ENCODE measurements at places on chromosomes 16 and 17.

DNA sequence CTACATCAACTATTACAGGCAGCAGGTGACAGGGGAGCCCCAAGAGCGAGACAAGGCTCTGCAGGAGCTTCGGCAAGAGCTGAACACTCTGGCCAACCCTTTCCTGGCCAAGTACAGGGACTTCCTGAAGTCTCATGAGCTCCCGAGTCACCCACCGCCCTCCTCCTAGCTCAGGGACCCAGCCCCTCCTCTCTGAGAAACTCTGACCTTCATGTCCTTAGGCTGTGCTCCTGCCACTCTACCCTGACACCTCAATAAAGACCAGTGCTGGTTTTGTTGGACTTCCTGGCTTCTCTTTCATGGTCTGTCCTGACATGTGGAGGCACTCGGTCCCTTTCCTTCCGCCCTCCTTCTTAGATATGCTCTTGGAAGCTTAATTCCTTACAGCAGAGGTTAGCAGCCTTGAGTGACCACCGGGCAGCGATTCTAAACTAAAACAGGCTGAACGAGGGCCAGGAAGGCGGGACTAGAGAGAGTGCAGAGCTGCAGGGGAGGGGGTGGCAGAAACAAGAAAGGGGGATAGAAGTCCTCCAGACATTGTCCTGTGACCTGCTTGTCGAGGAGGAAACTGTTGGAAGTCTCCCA is 915 bp downstream of the AHSP start:
- DNase-seq: no peak

- DNase-seq: no peak
Observed at GRCh38 chr16:65061935-65062518, 59.8 kb downstream of the CDH11 start.

DNA sequence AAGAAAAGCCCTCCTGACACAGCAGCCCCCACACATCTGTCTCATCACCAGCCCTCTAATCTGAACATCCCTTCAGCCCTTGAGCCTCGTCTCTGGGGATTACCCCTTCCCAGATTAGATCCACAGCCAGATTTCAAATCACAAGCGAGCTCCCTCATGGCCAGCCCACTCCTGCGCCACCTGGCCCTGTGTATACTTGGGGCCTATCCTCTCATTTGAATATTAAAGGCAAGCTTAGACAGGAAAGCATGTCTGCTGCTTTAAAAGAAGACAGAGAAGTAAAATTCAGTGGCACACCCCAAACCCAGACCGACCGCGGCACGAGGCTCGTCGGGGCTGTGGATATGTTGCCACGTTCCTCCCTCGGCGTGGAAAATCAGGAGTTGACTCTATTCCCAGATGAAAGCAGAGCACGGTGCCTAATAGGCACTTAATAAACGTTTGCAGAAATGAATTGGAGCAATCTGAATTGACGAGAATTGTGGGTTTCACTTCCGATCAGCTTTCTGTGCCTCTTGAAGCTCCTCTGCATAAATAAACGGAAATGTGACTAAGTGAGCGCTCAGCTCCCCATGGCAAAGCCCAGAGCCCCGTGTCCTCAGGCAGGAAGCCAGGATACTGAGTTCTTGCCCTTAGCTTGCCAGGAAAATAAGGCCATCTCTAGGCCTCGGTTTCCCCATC is 108.0 kb downstream of the CCDC182 start:
- DNase-seq: no peak

GRCh38 chr17:40884708-40885512 is at the start of gene KRT20:
Gene KRT20 (minus strand): TSS chr17:40885242. CDS start chr17:40885185, 57 bp downstream.
- no peak for DNase-seq

- no peak for DNase-seq
Observed at GRCh38 chr16:9428355-9429005, 337.0 kb downstream of the HAPSTR1 start.

DNA sequence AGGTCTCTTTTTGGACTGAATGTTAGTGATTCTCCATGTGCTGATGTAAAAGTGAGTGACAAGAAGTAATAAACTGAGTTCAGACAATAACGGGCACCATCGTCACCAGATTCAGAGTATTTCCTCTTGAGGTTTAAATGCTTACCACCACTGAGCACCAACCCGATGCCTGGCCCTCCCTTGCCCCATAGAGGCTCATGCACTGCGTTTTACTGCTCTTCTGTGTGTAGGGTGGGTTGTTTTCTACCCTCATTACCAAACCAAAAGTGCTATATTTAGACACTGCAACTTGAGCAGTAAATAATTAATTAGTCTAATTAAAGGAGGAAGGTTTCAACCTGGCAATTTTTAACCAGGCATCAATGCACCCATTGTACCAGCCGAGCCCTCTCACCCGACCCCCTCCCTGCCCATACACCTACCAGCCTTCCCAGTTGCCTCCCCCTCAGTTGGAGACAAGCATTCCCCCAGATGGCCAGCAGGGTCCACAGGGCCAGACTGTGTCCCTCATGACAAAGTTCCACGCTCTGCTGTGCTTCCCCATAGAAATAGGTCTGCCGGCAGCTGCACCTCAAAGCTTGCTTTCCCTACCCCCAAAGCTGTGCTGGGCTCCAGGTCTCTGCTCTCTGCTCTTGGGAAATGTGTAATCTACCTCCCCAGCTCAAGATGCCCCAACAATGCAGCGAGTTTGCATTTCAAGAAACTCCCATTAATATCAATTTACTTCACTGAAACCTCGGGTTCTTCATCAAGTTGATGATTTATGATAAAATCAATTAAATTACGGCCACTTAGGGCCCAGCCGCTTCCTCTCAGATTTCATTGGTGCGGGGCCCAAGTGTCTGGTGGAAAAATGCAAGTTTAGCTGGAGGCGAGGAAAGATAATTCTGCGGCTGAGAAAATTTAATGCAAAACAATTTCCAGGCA is 16.0 kb downstream of the HOXB4 start:
- no peak for DNase-seq

DNA sequence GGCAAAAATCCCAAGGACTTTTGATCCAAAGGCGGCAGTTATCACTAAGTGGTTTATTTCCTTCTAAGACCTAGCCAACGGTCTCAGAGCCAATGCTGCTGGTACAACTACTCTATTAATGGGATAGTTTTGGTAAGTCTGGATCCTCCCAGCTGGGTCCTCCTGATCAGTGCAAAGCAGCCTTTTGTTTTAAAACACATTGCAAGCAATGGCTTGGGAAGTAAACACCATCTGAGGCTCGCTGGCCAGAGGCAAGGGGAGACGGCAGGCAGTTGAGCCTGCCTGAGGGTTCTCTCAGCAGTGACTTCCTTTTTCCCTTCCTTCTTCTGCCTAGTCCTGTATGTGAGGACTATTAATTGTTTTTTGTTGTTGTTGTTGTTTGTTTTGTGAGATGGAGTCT is 1.6 kb upstream of the SLC5A10 start:
- DNase-seq: no peak

- no peak for DNase-seq
Observed at GRCh38 chr17:14197057-14197456, 39.6 kb downstream of the CDRT15 start.

DNA sequence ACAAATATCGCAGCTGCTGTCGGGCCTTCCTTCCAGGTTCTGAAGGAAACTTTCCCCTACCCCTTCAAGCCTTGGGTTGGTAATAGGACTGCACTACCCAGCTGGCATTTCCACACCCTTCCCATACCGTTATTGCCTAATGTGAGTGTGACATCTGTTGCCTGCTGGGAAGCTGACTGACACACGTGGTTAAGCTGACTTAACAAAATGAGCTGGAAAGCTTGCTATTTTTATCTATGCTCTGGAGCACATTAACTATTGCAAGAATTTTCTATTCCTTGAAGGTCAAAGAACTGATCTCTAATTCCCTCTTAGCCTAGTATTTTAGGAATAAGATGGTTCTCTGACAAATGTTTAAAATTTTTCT is 79.5 kb downstream of the PMP22 start:
- DNase-seq: no peak

DNA sequence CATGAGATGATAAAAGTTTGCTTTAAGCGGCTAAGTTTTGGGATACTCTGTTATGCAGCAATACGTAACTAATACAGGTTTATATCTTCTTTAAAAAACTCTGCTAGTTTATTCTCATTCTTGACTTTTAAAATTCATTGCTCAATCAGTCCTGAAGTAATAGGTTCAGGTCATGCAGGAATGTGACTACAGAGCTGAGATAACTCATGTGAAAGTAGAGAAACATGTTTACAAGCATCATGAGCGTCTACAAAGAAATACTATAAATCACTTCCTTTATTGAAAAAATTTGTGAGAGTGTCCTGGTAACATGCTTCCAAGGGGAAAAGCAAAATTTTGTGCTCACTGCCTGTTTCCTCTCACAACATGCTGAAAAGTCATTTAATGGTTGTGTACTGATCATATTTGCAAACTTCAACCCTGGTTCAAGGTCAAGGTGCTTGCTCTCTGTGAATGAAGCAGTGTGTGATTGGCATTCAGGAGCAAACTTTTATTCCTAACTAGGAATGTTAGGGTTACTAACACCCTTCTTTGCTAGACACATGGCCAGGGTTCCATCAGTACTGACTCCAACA is 12.5 kb upstream of the TMIGD1 start:
- no peak for DNase-seq

All from NT2/D1 (cell line).